GM03348 (cell line): ENCODE measurements at places on chromosomes 5 and 9.

- no peak for DNase-seq
Observed at GRCh38 chr5:44160369-44160768, 228.9 kb downstream of the FGF10 start.

DNA sequence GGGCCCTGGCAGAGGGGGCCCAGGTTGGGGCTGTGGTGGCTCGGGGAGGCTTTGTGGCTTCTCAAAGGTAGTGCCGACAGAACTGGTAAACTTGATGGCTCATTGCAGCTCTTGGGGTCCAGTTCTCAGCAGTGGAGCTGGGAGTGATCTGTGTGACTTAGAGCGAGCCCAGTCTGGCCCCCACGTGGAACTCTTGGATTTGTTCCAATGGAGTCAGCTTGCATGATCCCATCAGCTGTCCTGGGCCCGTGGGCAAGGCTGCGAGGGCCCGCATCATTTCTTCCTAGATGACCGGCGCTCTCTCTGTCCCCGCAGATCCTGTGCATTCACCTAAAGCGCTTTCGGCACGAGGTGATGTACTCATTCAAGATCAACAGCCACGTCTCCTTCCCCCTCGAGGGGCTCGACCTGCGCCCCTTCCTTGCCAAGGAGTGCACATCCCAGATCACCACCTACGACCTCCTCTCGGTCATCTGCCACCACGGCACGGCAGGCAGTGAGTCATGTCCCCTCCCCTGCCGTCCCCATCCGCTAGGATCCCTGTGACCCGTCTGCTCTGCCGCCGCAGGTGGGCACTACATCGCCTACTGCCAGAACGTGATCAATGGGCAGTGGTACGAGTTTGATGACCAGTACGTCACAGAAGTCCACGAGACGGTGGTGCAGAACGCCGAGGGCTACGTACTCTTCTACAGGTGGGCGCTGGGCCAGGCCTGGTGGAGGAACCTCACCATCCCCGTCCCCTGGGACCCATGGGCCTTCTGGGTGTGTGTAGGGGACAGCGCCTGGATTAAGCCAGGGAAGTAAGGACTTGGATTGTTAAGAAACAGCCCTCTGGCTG lies 39.2 kb downstream of the USP20 start:
- DNase-seq, result no peak

- no peak for DNase-seq
Observed at GRCh38 chr5:78593465-78593864, 55.1 kb downstream of the LHFPL2 start.

- DNase-seq, result no peak
Observed at GRCh38 chr9:16032799-16033198, 480.0 kb downstream of the CCDC171 start.

DNA sequence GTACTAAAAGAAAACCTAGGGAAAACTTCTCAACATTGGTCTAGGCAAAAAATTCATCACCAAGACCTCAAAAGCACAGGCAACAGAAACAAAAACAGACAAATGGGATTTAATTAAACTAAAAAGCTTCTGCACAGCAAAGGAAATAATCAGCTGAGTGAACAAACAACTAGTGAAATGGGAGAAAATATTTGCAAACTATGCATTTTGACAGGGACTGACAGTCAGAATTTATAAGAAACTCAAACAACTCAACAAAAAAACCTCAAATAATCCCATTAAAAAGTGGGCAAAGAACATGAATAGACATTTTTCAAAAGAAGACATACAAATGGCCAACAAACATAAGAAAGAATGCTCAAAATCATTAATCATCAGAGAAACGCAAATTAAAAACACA lies 189.4 kb downstream of the AUH start:
- no peak for DNase-seq

DNA sequence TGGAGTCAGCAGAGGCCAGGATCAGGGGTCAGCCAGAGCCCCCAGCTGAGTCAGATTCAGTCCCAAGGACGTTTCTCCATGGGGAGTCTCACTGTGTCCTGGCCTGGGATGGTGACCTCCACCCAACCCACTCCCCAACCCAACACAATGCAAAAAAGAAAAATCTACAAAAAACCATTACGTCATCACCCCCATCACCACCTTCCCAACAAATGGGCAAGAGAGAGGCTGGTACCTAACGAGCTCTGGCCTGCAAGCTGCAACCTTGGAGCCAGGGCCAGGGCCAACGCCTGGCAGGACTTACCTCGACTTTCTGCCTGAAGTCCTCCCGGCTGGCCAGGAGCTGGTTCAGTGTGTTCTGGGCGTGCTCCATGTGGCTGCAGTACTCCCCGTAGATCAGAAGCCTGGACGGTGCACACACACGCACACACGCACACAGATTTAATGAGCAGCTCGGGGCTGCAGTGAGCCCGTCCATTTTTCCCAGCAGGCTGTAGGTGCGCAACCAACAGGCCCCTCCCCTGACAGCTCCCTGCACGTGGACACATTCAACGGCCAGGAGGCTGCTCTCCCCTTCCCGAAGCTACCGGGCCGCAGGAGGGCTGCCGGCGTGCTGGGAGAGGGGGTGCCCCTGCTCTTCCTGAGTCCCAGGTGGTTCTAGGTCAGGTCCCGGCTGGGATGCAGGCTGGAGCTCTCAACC lies 59.4 kb upstream of the SARDH start:
- no peak for DNase-seq

DNA sequence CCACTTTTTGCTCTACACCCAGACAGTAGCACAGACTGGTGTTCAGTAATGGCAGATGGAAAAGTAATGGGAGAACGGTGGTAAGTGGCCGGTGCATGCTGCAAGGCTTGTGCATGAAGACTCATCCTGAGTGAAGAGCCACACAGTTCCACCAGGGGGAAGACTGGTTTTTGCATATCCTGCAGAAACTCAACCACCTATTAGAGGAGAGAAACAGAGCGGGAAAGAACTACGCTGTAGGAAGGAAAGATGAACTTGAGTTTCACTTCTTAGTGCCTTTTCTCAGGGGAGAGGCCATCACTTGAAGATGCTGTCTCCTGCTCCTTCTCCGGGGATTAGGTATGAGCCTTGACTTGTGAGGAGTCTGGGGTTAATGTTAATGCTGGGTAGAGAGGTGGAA lies 9.4 kb upstream of the PRSS3 start:
- DNase-seq, result no peak

- no peak for DNase-seq
Observed at GRCh38 chr9:77847059-77847499, 184.5 kb downstream of the GNAQ start.

DNA sequence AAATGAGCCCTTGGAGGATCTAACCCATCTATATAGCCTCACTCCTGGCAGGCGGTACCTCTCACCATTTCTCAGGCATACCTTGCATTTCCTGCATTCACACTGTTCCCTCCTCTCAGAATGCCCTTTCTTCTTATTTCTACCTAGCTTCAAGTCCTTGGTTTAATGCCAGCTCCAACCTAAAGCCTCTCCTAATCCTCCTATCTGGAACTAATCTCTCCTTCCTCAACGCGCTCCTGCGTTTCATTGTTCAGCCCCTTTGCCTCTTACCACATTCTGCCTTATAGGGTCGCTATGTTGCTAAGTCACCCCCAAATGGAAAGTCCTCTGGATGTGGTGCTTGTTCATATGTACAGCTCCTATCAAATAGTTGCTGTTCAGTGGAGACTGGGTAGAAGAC lies 288.5 kb upstream of the TUT7 start:
- DNase-seq, result no peak

DNA sequence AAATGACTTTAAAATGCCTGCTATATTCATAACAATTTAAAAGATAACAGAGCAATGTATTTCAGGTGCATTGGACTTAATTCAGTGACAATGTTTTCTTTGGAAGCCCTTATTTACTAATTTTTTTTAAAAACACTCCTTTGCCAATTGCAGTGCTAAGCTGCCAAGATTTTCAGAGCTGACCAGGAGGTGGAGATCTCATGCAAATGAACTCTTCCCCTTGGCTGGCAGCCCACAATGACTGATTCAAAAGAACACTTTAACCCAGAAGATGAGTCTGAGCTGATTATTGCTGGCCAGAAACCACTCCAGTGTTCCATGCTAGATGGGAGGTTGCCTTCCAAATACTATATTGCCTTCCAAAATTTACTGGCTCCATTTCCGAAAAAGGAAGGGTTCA lies 128.3 kb upstream of the CCNH start:
- DNase-seq, result peak; percentile 5

- DNase-seq, result no peak
Observed at GRCh38 chr9:126723807-126724172, 81.0 kb upstream of the ZBTB43 start.

DNA sequence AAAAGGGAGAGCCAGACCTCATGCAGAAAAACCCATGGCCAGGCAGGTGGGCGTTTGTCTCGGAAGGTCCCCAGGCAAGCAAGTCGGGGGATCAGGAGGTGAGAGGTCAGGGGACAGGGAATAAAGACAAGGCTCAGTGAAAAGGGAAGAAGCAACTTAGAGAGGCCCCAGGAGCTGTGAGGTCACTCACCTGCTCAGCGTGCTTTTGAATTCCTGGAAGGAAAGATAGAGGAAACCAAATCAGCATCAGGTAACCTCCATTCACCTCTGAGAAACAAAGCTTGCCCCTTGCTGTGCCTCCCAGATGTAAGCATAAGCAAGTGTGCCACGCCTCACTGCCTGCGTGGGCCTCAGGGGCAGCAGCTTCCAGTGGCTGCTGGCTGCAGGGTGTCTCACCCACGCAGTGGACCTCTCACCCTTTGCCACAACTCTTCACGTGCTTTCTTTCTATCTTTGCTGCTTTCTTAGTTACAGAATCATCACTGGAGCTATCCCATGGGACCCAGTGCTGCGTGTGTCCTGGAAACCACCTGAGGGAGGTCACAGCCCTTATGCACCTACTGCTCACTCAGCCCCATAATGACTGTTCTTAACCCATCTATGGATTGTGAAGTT lies 6.0 kb downstream of the TRIM7 start:
- DNase-seq, result no peak

GRCh38 chr9:72579880-72580550 lies 58.6 kb downstream of the TMC1 start:
- DNase-seq, result peak; percentile 40

- DNase-seq, result peak; percentile 21
Observed at GRCh38 chr9:35859310-35859989, 10.8 kb downstream of the OR13J1 start.
